ENCODE measurements at places on chromosomes 2 and 18.
A peak's percentile ranks its signal among the peaks of the same experiment; 100 is the strongest.

GRCh38 chr2:30768708-30769480 is 38.4 kb downstream of the CAPN13 start:
- no peak for DNase-seq

DNA sequence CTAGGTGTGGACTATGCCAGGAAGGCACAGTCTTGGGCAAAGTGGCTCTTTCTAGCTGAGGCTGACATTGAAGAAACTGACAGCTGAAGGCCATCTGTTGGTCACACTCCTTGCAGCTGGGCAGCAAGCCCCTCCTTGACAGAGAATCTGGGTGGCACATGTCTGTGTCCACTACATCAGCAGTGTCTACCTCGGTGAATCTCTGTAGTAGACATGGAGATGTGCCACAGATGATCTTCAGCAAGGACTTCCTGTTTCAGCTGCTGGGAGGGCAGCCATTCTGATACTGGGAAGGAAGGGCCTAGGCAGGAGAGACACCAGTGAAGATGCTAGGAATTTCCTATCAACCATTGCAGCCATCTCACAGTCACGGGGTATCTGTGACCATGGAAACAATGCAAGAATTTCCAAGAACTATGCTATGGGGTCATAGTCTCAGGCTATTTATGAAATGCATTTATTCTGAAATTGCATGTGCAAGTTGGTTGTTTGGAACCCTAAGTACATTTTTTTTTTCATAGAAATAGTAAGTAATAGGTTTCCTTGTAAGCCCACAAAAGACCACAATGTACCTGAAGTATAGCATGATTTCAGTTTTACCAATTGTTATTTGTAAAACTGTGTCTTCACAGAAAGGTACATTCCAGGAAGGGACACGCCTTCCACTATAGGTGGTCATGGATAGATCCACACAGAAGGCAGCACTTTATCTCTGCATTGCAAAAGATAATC is 63.8 kb upstream of the DARS1 start:
- peak; percentile 67 for DNase-seq

GRCh38 chr18:6156446-6156845 is 258.3 kb downstream of the L3MBTL4 start:
- DNase-seq: no peak

GRCh38 chr2:109376115-109376514 is 237.7 kb downstream of the SEPTIN10 start:
- DNase-seq: no peak

DNA sequence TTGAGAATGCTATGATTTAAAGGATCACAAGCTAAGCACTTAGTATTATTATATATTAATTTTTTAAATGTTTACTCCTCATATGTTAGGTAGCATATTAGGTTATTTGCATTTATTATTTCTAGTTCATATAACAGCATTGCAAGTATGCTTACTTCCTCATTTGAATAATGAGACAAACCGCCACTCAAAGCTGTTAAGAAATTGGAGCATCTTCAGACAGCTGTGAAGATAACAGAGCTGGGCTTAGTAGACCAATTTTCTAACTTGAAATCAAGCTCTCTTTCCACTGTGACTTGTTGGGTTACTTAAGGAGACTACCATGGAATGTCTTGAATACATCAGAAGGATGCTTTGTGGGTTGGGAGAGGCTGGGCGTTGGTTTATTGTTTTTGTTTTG is 139.3 kb downstream of the ASXL3 start:
- DNase-seq: no peak

GRCh38 chr18:5678779-5679406 is 135.1 kb upstream of the EPB41L3 start:
- no peak for DNase-seq

GRCh38 chr18:26482569-26482968 is 65.8 kb downstream of the KCTD1 start:
- no peak for DNase-seq

DNA sequence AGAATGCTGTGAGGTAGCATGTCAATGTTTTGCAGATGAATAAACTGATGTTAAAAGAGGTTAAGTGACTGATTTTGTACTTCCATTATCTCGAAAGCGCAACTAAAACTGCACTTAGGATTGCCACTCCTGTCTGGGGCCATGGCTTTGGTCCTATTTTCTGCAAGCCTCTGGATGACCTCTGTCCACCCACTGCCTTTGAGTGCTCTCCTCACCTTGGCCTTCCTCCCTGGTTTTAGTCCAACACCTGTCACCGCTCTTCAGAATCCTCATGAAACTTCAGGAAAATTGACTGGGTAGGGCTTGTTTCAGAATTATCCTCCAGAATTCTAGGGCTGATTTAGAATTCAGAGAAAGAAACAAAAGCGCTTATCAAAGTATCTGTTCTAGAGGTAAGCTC is 51.1 kb upstream of the HNMT start:
- no peak for DNase-seq

- DNase-seq: no peak
These were observed 133.7 kb downstream of the SMAD7 start for GRCh38 chr18:48817021-48817461.

- DNase-seq: peak; percentile 5
These were observed 32.7 kb upstream of the ABCA12 start for GRCh38 chr2:215171151-215171550.

DNA sequence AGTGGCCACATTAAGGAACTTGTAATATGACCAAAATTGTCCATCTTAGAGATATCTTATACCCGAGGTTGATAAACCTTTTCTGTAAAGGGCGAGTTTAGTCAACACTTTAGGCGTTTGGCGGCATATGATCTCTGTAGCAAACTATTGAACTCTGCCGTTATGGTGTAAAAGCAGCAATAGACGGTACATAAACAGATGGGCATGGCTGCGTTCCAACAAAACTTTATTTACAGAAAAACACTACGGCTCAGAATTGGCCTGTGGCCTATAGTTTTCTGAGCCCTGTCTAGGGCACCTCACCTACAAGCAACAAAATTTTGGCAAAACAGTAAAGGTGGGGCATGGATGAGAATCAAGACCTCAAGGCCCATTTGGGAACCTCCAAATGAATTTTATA is 121.9 kb upstream of the HAAO start:
- DNase-seq: no peak

GRCh38 chr2:179745635-179746256 is 115.7 kb downstream of the ZNF385B start:
- DNase-seq: no peak

GRCh38 chr18:77103187-77103850 is 29.3 kb downstream of the MBP start:
- no peak for DNase-seq

- DNase-seq: no peak
These were observed 190.4 kb upstream of the ID2 start for GRCh38 chr2:8491296-8492027.

GRCh38 chr18:13107074-13107473 is 111.5 kb upstream of the LDLRAD4 start:
- DNase-seq: no peak

DNA sequence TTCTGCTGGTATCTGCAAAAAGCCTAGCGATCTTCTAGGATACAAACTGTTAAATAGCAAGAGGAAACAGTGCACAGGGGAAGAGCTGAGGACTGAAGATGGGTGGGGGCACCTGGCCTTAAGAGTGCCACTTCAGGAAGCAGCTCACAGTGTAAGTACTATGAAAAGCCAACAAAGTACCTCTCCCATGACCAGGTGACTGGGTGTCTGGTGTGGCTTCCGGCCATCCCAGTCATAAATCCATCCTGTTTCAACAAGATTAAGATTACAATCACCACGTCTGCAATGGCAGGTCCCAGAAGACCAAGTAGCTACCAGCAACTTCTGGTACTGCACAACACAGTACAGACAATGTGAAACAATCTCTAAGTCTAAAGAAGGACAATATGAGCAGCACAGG is 15.9 kb downstream of the ERFE start:
- no peak for DNase-seq

GRCh38 chr18:79396431-79397246 is 909 bp downstream of the NFATC1 start:
- DNase-seq: peak; percentile 64

DNA sequence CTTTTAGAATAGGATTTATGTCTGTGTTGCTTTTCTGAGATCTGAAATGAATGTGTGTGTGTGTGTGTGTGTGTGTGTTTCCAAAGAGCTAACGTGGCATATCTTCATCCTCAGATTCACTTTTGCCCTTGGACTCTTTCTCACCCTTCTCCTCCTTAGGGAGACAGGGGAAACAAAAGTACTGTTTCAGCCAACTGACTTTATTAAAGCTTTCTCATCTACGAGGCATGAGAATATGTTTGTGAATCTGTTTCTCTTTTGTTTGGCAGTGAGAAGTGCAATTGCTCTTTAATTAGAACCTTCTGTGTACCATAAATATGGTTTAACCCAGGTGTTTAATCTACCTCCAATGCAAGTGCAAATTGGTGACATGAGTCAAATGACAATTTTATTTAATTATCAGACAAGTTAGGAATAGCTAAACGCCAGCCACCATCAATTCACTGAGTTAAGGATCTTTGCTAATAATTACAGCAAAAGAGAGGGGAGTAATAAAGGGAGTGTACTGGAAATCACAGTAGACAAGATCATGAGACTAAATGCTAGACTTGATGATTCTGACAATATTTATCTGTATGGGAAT is 186.4 kb upstream of the COL3A1 start:
- no peak for DNase-seq

- DNase-seq: no peak
These were observed 6.8 kb downstream of the PPP1CB start for GRCh38 chr2:28758459-28758858.

DNA sequence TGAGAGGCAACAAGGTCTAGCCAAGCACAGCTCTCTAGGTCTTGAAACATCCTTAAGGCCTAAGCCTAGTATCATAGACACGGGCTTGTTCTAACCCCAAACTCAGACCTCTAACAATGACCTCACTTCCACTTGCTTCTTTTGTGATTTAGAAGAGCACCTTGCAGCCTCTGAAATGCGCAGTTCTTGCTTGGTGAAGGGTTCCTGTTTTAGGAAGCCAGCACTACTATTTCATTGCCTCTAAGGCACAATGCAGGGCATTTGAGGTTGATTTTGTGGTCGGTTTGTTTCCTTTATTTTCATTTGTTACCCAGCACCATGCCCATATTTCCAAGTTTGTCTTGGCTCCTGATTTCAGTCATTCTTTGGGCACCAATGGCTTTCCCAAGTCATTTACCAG is 117.0 kb upstream of the CYP1B1 start:
- DNase-seq: no peak
